Left hindlimb (tissue), 1 donor: ENCODE measurements at places on chromosomes 7 and 10.

DNA sequence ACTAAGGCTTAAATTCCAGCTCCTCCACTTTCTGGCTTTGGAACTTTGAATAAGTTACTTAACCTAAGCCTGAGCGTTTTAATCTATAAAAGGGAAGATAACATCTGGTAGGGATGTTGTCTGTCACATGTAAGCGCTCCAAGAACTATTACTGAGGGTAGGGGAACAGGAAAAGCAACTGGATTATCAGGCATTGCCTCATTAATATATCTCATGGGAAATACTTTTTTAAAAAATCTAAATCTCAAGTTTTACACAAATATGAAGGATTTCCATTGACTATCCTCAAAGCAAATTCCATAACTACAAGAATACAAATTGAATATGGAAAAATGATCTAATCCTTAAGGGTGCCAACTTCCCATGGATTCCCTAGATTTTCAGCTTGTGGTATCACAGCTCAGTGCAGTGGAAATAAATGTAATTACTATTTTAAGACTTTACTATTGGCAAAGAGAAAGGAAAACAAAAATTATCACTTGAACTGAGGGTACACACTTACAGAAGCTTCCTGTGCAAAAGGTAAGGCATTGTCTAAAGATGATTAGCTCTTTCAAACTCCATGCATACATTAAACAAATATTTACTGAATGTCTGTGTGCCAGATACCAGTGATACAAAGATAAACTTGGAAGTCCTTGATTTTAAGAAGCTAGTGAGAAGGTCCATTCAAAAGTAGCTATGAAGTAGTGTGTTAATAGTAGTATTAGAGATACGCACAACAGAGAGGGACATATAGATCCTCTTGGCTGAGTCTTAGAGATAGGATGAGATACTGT, 38.4 kb downstream of the NT5C2 start:
- no peak for DNase-seq

GRCh38 chr7:131957338-131958020, 401.1 kb upstream of the PODXL start:
- no peak for DNase-seq

DNA sequence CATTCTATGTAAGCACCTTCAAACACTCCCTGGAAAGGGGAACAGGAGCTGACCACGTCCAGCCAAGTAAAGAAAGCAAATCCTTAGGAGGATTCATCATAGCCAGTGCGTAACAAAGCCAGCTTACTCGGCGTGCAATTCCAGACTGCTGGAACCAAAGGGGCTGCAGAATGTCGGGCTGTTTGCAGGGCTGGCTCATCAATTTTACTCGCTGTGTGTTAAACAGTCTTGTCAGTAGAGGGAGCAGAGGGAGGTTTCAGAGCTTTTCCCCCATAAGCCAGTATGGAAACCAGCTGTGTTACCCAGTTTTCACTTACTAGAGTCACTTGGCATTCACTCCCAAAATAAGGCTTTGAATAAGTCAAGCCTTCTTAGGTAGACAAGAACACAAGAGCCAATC, 127.1 kb downstream of the KMT2E start:
- no peak for DNase-seq

GRCh38 chr7:35019801-35020200, 17.5 kb downstream of the DPY19L1 start:
- DNase-seq: no peak

- DNase-seq: no peak
These were observed 218.6 kb downstream of the CELF2 start for GRCh38 chr10:11236234-11236633.

- DNase-seq: no peak
These were observed 38.6 kb downstream of the MAP3K8 start for GRCh38 chr10:30472414-30473155.

DNA sequence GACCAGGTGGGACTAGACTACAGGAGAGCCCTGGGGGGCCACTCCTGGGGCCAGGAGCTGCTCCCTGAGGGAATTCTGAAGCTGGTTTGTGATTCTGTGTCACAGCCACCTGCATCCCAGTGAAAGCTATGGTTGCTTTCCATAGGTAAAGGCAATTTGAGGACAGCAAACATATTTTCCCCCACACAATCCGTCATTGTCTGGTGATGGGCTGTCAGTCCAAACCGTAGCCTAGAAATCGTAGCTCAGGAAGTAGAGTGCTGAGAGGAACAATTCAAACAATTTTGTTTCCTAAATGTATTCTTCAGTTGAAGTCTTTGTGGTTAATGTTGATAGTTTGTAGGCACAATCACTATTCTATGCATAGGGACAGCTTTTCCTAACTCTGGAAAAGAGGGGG, 106.0 kb upstream of the INSYN2A start:
- no peak for DNase-seq

DNA sequence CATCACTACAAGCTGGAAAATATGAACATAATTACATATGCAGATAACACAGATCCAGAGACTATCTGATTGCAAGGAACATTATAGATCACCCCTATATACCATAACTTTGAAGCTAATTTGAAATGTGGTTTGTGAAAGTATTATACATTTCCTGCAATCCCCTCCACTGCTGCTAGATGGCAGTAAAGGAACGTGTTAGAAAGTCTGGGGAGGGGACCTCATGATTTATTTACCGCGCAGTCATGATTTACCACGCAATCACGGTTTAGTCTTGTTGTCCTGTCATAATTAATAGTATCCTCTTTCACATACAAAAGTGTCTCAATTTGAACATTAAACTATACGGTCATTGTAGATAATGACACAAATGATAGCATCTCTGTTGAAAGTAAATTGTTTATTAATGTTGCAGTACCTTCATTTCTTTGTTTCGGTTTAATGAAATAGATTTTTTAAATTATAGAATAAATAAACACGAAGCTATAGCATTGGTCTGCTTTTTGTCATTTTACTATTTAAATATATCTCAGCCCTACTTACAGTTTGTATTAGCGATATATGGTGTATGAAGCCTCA, 145.3 kb upstream of the PRSS1 start:
- no peak for DNase-seq

DNA sequence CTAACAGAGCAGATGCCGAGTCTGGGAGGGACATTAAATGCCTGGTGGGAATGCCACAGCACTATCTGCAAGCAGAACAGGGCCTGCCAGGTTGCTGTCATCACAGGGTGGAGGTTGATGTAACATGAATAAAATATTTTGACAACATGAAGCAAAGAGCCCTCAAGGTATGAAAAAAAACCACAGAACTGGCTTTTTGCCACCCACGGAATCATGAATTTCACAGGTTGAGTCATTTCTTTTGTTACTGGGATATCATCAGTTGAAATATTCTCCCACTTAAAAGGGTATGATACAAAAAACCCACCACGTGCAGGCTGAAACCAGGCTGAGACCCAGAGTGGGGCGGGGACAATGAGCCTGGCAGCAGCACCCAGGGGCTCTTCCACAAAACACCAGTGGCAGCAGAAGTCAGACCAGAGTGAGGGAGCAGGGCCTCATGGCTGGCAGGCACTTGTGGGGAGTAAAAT, 220.1 kb downstream of the TNS3 start:
- DNase-seq: no peak

GRCh38 chr7:30166155-30166840, 31.5 kb downstream of the MTURN start:
- DNase-seq: no peak

DNA sequence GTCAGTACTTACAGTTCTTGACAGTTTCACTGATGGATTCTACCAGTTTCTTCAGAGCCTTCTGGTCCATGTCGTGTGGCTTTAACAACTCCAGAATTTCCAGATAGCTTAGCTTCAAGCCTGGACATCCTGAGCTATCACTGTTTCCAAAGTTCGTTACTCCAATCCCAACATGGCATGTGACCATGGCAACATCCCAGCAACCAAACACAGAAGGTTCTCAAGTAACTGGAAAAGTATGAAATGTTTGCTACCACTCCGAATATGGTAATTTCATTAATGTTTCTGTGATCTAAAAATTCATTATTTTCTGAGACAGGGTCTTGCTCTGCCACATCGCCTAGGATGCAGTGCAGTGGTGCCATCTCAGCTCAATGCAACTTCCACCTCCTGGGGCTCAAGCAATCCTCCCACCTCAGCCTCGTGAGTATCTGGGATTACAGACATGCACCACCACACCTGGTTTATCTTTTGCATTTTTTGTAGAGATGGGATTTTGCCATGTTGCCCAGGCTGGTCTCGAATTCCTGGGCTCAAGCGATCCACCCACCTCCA, 29.3 kb downstream of the RBM48 start:
- no peak for DNase-seq

DNA sequence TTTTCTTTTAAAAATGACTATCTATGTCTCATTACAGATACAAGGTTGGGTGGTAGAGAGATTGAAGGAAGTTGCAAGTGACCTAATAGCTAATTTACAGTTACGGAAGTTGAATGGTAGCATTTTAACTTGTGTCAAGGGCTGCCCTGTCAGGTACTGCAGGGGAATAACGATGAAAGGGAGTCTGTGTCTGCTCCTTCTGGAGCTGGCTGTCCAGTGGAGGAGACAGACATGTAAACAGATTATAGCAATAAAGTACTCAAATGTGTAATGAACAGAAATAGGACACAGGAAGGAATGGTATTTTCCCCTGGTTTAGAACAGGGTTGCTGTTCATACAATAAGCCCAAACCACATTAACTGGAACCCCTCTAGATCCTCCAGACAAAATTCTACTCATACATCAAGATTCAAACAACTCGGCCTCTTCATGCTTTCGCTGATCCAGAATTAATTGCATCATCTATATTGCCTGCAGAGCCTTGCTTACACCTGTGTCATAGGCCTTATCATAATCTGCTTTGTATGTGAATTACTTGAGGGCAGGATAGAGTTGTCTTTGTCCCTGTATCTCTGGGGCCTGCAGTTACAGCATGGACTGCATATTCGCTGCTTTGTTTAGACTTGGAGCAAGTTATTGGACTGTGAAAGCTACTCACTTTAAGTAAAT, 42.8 kb downstream of the AUTS2 start:
- DNase-seq: no peak

- DNase-seq: no peak
These were observed 847 bp downstream of the BTAF1 start for GRCh38 chr10:91924212-91925021.

DNA sequence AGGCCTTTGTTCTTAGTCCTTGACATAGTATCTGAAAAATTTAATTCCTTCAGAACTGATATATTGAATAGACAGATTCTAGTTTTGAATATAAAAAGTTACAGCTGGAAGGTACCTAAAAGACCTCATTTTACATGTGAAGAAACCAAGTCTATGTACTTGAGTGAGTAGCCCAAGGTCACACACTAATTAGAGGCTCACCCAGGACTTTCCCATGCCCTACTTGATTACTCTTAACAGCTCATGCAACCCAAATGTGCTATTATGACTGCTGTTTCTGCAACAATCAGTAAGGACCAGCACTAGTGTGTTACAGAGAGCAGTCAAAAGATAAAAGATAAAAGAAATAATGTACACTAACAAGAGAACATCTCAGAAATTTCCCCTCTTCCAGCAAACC, 40.7 kb upstream of the BET1 start:
- DNase-seq: no peak

DNA sequence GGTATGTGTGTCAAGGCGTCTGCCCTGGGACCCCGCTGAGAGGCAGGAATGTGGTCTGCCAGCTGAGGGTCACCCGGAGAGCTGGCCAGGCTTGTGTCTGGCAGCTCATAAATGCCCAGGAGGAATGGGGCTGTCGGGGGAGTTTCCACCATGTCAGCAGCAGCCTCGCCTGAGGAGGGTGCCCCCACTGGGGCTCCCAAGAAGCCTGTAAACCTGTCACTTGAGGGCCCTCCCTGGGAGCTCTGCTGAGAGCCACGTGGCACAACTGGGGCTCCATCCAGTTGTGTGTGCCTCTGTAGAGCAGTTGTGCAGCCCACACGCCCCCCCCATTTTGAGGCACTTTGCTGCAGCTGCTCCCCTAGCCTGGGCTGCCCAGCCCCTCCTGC, 70.6 kb downstream of the NEURL1 start:
- DNase-seq: no peak

GRCh38 chr10:4648999-4649398, 177.0 kb upstream of the AKR1E2 start:
- no peak for DNase-seq

DNA sequence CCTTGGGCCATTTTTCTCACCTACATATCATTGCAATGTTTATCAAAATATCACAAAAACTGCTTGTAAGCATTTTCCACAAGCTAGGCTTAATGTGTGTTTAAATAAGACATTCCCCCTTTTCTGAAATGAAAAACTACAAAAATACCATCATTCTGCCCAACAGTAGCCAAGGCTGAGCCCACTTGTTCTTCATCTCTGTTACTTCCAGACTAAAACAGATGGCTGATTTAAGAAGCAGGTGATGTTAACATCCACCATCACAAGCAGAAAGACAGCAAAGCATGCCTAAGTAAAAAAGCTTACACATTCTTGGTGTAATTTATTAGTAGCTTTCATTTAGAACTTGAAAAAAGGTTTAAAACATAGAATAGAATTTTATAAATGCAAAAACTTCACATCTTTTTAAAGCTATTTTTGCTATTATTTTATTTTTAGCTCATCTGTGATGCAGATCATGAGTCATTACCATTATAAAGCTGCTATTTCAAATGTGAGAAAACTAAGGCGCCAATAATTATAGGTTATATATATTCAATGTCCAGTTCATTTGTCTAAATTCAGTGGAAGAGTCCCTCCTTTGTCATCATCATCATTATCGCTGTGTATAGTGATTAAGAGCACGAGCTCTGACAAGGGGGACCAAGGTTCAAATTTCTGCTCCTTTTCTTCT, 109.4 kb downstream of the RELN start:
- no peak for DNase-seq

DNA sequence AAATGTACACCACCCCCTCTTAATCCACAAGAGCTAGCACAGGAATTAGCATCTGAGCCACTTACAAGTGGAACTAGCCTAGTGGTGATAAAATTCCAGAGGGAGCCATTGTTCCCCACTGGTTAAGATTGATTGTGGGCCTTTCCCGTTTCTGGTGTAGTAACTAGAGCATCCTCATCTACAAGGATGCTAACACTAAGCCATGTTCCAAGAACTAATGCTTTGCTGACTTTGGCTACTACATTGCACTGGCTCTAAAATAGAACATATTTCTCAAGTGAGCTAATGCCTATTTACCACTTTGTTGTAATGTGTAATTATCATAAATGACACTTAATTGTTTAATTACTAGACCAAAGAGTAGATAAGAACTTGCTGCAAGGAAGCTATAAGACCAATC, 143.7 kb downstream of the FZD1 start:
- no peak for DNase-seq
